ENCODE measurements at places on chromosomes 13 and 19.
A peak's percentile ranks its signal among the peaks of the same experiment; 100 is the strongest.

- no peaks in the 10 kb centered on the region for H3K27me3 ChIP-seq
- no peak overlapping the region for H3K27ac ChIP-seq
- no peak for DNase-seq
- no peaks in the 10 kb centered on the region for H3K36me3 ChIP-seq
These were observed 420.6 kb downstream of the DCT start for GRCh38 chr13:94058821-94059360.

DNA sequence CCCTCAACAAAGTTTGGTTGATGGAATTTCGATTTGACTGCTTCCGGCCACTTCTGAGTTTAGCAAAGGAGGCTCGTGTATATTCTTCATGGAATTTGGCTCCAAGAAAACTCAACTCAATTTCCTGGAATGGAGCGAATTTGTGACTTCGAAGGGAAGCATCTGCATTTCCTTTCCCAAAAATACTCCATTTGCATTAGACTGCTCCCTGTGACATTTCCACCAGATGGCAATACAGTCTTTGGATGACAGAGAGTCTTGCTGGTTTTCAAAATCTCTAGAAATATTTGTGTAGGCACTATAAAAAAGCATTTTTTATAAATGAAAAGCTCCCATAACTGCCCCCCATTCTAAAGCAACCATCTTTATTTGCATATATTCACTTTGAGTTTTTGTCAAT, 4.1 kb downstream of the C1QTNF9 start:
- no peak overlapping the region for H3K27ac ChIP-seq
- no peak for DNase-seq
- no peak overlapping the region for H3K4me3 ChIP-seq
- no peaks in the 10 kb centered on the region for H3K4me1 ChIP-seq
- H3K27me3 ChIP-seq: no peaks in the 10 kb centered on the region

GRCh38 chr19:16889366-16889882, 625 bp downstream of the F2RL3 start:
- no peak overlapping the region for H3K4me3 ChIP-seq
- H3K36me3 ChIP-seq: no peaks in the 10 kb centered on the region
- H3K27ac ChIP-seq: no peak overlapping the region
- DNase-seq: no peak
- no peaks in the 10 kb centered on the region for H3K4me1 ChIP-seq
- H3K27me3 ChIP-seq: no peaks in the 10 kb centered on the region

DNA sequence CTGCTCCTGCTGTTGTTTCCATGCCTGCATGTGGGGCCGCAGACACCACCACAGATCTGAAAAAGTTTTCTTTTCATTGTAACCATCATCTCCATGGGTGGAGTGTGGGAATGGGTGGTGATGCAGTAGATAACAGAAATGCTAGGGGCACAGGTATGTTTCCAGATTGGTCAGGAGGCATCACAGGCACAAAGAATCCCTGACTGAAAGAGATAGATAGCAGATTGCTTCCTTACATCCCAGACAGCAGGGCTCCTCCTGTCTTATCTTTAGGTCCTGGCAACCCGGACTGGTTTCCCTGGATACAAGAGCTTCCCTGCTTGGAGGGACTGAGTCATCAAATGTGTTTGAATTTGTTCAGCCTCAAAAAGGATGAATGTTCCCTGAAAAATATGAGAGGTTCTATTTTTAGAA, 1937.6 kb downstream of the PCDH9 start:
- no peak overlapping the region for H3K4me3 ChIP-seq
- no peaks in the 10 kb centered on the region for H3K4me1 ChIP-seq
- H3K36me3 ChIP-seq: no peaks in the 10 kb centered on the region
- H3K27ac ChIP-seq: no peak overlapping the region
- H3K27me3 ChIP-seq: no peaks in the 10 kb centered on the region

DNA sequence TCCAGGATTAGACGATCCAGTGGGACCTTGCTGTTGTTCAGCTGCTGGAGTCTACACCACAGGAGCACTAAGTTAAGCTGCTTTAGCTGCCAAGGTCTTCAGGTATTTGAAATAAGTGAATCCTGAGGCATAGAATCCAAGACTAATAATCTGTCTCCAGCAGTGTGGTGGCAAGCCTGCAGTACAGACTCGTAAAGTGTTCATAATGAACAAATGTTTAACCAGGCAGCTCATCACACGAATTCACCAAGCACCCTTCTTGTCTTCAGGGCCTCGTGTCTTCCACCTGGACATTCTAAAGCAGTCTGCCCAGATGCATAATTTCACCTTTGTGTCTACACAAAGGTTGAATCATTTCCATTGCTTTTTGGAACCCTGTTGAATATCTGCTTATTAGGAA, 5.3 kb downstream of the ATP11A start:
- H3K4me3 ChIP-seq: peak overlapping the region; percentile 18
- H3K27ac ChIP-seq: no peak overlapping the region
- DNase-seq: no peak
- H3K4me1 ChIP-seq: peaks cover 52% of the 10 kb centered on the region
- H3K27me3 ChIP-seq: no peaks in the 10 kb centered on the region

DNA sequence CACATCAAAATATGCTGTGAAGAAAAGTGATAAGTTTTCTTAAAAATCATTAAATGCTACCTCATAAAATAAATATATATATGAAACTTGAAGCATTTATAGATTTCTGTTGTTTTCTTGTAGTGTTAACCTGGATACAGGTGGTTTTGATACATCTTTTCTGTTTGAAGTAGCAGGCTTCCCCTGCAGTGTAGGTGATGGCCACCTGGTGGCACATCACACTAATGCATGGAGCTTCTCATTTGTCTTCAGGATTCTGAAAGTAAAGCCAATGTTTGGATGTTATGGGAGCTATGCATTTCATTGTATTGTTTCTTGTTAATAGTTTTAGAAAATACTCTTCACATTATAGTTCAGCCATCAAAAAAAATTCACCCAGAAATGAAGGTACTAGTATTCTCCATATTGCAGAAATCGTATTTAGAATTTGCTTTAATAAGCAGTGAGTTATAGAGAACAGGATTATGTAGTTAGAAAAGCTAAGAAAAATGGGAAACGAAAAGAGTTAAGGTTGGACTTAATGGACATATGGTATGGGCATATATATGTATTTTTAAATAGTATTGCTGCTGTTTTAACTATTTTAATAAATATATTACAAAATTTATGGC, 18.7 kb downstream of the GPR180 start:
- no peaks in the 10 kb centered on the region for H3K27me3 ChIP-seq
- peaks cover 12% of the 10 kb centered on the region for H3K36me3 ChIP-seq
- no peak overlapping the region for H3K27ac ChIP-seq
- H3K4me1 ChIP-seq: no peaks in the 10 kb centered on the region
- peak; percentile 22 for DNase-seq
- H3K4me3 ChIP-seq: no peak overlapping the region

- H3K27me3 ChIP-seq: peaks cover 6% of the 10 kb centered on the region
- H3K36me3 ChIP-seq: no peaks in the 10 kb centered on the region
- no peak for DNase-seq
- no peaks in the 10 kb centered on the region for H3K4me1 ChIP-seq
- no peak overlapping the region for H3K27ac ChIP-seq
These were observed 9.4 kb downstream of the SCGB2B2 start for GRCh38 chr19:34667349-34668076.

- no peak overlapping the region for H3K4me3 ChIP-seq
- DNase-seq: no peak
- H3K27ac ChIP-seq: no peak overlapping the region
- H3K4me1 ChIP-seq: no peaks in the 10 kb centered on the region
- no peaks in the 10 kb centered on the region for H3K27me3 ChIP-seq
These were observed 326.6 kb downstream of the DIAPH3 start for GRCh38 chr13:59837101-59837500.

DNA sequence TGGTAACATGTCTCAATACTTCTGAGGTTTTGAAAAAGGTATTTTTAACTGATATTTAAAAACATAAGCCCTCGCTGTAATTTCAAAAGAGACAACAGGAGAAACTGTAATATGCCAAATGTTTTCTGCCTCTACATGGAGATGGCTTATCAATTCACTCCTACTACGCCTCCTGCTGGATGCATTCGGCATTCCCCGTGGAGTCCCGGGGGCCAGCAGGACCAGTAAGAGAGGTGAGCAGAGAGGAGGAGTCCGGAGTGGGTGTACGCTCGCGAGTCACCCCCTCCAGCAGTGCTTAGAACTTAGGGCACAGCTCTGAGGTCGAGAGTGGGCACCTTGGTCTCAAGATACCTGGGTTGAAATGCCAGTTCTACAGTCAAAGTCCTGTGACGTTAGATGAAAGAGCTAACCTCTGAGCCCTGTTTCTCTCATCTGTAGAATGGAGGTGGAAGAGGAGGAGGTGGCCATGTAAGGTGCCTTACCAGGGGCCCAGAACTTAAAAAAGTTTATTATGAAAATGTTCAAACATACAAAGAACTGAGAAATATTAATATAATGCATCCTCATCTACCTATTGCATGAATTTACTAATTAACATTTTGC, 110.2 kb downstream of the STK24 start:
- H3K36me3 ChIP-seq: peaks cover 16% of the 10 kb centered on the region
- H3K4me1 ChIP-seq: peaks cover 6% of the 10 kb centered on the region
- no peaks in the 10 kb centered on the region for H3K27me3 ChIP-seq
- peak; percentile 70 for DNase-seq
- H3K27ac ChIP-seq: no peak overlapping the region
- peak overlapping the region; percentile 13 for H3K4me3 ChIP-seq

DNA sequence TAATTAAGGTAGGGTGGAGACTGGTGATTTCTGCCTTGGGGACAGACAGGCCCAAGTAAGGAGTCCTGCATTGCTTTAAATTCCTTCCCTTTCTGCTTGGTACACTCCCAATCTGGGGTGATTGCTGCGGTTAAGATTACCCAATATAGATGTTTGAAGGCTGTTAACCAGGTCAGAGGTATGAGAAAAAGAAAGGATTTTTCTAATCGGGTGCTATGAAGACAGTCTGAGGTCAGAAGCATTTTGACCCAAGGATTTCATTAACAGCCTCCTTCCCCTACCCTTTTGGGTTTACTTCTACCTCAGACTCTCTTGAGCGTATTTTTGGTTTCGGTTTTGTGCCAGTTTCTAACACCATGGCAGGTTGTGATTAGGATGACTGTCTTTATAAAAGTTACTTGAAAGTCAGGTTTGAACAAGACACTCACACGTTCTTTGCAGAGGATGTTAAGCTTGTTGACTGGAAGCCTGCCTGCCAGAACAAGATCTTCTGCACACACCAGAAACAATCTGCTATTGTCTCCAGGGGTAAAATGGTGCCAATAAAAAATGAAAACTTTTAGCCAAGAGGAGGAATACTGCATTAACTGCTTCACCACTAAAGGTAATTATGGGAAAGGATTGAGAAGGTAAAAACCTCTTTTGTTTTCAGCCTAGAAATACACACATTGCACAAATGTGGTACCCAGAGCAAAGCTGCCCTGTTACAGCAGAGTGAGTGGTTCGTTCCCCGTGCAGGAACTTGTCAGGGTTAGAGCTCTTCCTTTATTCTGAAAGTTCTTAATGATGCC, 108.8 kb downstream of the NDFIP2 start:
- peaks cover 8% of the 10 kb centered on the region for H3K4me1 ChIP-seq
- no peaks in the 10 kb centered on the region for H3K27me3 ChIP-seq
- peak overlapping the region; percentile 64 for H3K27ac ChIP-seq

- no peak for DNase-seq
- no peaks in the 10 kb centered on the region for H3K4me1 ChIP-seq
- no peaks in the 10 kb centered on the region for H3K36me3 ChIP-seq
- H3K27ac ChIP-seq: no peak overlapping the region
- H3K4me3 ChIP-seq: no peak overlapping the region
These were observed 27.6 kb downstream of the ZNF541 start for GRCh38 chr19:47545061-47545948.

DNA sequence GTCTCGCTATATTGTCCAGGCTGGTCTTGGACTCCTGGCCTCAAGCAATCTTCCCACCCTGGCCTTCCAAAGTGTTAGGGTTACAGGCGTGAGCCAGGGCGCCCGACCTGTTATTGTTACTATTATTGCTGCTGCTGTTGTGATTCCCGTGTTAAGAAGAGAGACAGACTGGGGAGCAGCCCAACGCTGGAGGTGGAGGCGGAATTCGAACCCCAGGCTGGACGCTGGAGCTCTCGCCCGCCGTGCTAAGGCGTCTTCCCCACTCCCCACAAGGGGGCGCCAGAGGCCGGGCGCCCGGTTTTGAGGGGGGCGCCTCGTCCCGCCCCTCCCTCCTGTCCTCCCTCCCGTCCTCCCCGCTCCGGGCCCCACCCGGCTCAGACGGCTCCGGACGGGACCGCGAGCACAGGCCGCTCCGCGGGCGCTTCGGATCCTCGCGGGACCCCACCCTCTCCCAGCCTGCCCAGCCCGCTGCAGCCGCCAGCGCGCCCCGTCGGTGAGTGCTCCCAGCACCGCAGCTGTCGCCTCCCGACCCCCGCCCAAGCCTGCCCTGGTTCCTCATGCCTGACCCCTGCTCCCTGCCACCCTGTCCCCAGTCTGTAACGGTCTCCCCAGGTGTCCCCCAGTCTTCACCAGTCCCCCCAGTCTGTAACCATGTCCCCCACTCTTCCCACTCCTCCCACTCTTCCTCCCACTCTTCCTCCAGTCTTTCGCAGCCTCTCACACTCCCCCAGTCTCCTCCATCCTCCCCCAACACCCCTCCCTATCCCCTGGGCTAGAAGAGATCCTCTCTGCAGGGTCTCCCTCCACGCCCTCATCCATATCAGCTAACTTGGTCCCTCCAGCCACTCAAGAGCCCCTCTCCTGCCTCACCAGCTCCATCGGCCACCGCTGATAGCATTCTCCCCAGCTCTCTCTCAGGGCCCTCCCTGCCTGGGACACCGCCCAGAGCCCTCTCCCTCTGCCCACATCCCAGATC, at the start of gene EHD2:
Gene EHD2, plus strand, starts transcription at position 377 of the 976 bp plus-strand sequence. CDS start 3,191 bp downstream, outside the sequence.
- H3K36me3 ChIP-seq: peaks cover 2% of the 10 kb centered on the region
- H3K4me1 ChIP-seq: no peaks in the 10 kb centered on the region
- DNase-seq: peak; percentile 32
- H3K4me3 ChIP-seq: no peak within 1 kb of the TSS
- no peak within 1 kb of the TSS for H3K27ac ChIP-seq

DNA sequence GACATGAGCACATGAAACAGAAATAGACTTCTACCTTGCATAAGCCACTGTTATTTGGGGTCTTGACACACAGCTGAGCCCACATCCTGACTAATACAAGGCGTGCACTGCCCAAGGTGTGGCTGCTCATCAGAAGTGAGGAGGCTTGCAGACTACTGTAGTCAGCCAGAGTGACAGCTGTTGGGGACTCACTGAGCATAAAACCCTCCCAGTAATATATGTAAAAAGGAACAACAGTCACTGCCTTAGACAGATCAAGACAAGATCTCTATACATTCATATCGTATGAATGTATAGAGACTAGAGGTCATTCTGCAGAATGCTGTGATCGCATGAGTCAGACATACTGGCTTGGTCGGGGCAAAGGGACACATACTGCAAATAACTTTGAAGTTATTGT, 4.1 kb upstream of the C1QTNF9B start:
- no peak overlapping the region for H3K4me3 ChIP-seq
- no peak for DNase-seq
- no peaks in the 10 kb centered on the region for H3K27me3 ChIP-seq
- no peak overlapping the region for H3K27ac ChIP-seq
- H3K4me1 ChIP-seq: peaks cover 30% of the 10 kb centered on the region

GRCh38 chr13:44267980-44268379, 105.6 kb upstream of the SERP2 start:
- no peak for DNase-seq
- no peak overlapping the region for H3K4me3 ChIP-seq
- H3K4me1 ChIP-seq: peaks cover 24% of the 10 kb centered on the region

GRCh38 chr13:31930490-31930889, 101.1 kb upstream of the FRY start:
- peaks cover 8% of the 10 kb centered on the region for H3K4me1 ChIP-seq
- no peaks in the 10 kb centered on the region for H3K27me3 ChIP-seq
- no peak overlapping the region for H3K4me3 ChIP-seq
- H3K27ac ChIP-seq: no peak overlapping the region
- H3K36me3 ChIP-seq: no peaks in the 10 kb centered on the region

GRCh38 chr19:48510421-48511268, 990 bp downstream of the LMTK3 start:
- peak; percentile 68 for DNase-seq
- H3K36me3 ChIP-seq: no peaks in the 10 kb centered on the region
- H3K27me3 ChIP-seq: peaks cover 36% of the 10 kb centered on the region
